ENCODE measurements at places on chromosomes 12 and 14. TPM values are rescaled to one million over a fixed set of nuclear protein-coding genes. Genes with fewer than 3 reads are reported as not detected.
A peak's percentile ranks its signal among the peaks of the same experiment; 100 is the strongest.

DNA sequence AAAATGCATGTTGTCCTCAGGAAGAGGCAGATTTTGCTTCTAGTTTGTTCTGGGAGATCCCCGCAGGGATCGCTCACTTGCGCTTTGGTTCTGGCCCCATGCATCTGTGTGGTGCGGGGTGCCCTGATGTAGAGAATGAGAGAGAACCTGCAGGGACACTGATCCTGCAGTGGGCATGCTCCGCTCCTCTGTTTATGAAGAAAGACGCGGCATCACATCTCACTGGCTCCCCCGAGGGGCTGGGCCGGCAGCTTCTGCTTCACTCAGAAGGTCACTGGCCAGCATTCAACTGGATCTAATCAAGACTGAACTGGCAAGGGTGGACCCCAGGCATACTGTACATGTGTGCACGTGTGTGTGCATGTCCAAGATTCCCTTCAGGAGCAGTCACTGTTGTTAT is 164.2 kb downstream of the CALM1 start:
- no peak for DNase-seq

DNA sequence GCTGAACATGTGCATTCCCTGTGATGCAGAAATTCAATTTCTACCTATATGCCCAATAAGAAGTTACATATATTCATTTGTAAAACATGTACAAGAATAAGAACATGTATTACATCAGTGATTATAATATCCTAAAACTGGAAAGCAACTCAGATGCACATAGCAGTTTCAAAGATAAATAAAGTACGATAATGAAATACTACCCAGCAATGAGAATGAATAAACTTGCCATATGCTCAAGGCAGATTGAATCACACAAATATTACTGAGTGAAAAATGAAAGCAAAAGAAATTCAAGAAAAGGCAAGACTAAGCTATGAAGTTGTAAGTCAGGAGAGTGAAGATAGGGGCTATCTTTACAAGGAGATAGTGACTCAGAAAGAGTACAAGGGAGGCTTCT is 345.3 kb upstream of the OR4E1 start:
- no peak for DNase-seq

GRCh38 chr14:104424406-104425072 is 155.0 kb upstream of the C14orf180 start:
- no peak for DNase-seq

GRCh38 chr12:3332188-3332587 is 158.8 kb upstream of the PRMT8 start:
- peak; percentile 31 for DNase-seq

GRCh38 chr12:88433997-88434703 is 146.1 kb downstream of the KITLG start:
- DNase-seq: no peak

GRCh38 chr12:58242796-58243630 is 301.6 kb downstream of the ATP23 start:
- DNase-seq: no peak

DNA sequence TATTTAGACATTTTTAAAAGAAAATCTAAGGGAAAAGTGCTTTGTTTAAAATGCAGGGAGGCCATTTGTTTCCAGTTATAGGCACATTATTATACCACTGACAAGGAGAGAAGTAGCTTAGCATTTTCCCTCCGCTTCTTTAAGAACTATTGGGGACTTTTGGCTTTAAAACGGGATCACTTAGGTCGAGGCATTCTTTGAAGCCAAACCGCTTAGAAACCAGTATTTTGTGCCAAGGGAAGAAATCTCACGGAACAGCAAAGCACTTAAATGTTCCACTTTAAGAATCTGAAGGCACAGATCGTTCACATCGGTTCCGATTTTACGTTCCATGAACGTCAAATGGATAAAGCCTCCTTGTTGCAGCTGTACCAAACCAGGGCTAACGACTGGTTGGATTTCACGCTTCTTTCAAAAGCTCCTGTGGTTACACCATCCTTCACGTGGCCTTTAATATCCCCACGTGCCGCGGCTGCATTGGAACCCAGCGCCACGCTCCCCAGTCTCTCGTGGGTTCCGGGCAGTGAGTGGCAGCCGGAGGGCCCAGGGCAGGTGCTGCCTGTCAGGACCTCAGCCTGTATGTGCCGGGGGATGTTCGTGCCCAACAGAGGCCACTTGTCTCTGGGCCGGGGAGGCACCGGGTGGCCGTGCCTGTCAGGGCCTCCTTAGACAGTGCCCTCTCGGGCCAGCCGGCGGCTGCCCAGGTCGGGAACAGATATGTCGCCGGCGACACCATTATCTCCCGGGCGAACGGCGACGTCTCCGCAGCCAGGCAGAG is 195.4 kb downstream of the KIF26A start:
- DNase-seq: no peak

DNA sequence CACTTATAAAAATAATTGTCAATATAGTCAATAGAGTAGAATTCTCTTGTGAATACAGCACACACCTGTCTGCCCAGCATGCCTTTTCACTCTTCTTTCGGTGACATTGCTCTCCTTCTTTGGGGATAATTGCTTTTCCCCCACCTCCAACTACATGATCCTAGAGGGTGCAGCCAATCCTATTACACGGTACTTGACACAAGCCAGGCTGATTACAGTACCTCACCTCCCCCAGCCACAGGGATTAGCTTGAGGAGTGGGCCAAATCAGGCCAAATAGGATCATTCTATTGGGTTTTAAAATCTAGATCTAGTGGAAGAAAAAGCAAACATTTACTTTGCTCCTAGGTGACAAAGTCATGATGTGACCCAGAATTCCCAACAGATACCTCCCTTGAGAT is 16.8 kb upstream of the NFYB start:
- no peak for DNase-seq

GRCh38 chr14:96039633-96040311 is 610 bp downstream of the C14orf132 start:
- DNase-seq: no peak

Gene PRORP
- total RNA-seq: 53.2 TPM

Gene CLEC14A
- not detected for total RNA-seq

Gene OR11H6
- not detected for total RNA-seq

Gene PRB2
- not detected for total RNA-seq
